ENCODE measurements at places on chromosomes 4 and X.

DNA sequence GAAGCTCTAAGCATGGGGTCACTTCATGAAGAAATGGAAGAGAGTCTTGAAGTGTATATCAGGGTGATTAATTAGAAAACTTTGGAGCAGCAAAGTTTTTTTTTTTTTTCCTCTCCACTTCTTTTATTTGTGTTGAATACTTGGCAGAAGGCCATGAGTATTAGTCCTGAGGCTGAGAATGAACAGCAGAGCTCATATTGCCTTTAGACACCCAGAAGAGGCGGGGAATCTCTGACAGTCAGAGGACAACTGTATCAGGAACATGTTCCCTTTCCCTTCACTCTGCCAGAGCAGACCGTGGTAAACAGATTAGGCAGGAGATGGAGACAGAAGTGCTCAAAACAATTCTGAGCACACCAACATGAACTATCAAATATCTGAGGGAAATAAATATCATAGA, 300.9 kb downstream of the FAM47A start:
- DNase-seq, result no peak

- DNase-seq, result no peak
These were observed at the start of gene SNCA for GRCh38 chr4:89836897-89837384. SNCA (minus strand) TSS chr4:89837161; CDS start chr4:89835667, 1,494 bp downstream.

DNA sequence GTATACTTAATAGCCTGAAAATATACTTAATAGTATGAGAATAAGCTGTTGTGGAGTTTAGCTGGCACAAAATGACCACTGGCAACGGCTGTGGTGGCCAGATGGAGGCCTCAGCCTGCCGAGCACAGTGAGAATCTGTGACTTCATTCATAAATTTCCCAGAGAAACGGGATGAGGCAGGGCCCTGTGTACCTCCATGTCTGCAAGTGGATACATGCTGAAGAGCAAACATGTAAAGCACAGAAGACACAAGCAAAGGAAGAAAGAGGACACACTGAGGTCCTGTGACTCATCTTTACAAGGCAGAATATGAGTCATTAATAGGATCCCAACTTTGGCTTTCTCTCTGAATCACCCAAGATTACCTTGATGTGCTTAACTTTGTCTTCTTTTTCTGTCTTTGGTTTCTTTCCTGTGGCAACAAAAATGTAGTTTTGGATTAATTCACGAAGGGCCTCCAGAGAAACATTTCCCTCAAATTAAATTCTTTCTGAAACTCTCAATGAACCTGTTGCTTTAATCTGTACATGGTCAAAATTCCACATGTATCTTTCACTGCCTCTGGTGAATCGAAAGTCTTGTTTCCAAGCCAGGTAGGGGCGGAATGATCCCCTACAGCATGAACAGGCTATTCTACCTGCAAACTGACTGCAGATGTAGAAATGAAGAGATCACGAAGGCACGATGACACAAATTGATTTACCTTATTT, 56.4 kb downstream of the IRF2 start:
- peak; percentile 64 for DNase-seq

DNA sequence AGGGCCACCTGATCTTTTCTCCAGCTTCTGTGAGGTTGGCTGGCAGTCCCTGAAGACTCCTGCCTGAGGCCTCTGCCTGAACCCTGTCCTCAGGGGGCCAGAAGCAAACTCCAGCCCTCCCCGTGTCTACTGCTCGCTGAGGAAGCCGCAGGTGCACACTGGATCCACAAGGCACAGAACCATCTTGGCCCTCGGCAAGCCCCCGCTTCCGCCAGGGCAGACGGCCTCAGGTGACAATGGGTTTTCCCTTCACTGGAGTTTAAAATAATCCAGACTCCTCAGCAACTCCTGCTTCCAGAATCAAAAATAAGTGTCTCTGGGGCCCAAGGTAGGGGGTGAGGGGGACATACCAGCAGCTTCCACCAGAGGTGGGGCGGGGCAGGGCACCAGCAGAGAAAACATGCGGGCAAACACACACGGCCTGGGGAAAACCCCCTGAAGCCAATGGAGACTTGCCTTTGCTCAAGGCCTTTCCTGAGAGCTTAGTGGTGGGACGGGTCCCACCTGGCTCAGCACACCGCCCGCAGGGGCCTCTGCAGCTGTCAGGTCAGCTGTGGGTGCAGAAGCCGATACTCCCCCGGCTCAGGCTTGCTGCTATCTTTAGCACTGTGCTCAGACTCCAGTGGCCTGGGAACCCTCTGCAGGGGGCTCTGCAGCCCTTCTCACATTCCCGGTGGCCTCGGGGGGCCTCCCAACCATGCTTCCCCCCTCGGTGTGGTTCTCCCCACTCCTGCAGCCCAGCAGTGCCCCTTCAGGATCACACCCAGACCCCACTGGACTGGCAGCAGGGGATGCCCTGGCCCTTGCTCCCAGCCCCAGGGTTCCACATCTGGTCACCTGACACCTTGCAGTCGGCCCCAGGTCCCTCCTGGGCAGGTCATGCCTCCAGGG, 1.9 kb downstream of the MYL5 start:
- no peak for DNase-seq

- DNase-seq, result peak; percentile 57
These were observed 475.7 kb upstream of the SLIT2 start for GRCh38 chr4:19776021-19776459.

GRCh38 chr4:22780797-22781196, 88.1 kb downstream of the GBA3 start:
- no peak for DNase-seq

GRCh38 chr4:61293707-61294400, 93.7 kb downstream of the ADGRL3 start:
- DNase-seq, result no peak

DNA sequence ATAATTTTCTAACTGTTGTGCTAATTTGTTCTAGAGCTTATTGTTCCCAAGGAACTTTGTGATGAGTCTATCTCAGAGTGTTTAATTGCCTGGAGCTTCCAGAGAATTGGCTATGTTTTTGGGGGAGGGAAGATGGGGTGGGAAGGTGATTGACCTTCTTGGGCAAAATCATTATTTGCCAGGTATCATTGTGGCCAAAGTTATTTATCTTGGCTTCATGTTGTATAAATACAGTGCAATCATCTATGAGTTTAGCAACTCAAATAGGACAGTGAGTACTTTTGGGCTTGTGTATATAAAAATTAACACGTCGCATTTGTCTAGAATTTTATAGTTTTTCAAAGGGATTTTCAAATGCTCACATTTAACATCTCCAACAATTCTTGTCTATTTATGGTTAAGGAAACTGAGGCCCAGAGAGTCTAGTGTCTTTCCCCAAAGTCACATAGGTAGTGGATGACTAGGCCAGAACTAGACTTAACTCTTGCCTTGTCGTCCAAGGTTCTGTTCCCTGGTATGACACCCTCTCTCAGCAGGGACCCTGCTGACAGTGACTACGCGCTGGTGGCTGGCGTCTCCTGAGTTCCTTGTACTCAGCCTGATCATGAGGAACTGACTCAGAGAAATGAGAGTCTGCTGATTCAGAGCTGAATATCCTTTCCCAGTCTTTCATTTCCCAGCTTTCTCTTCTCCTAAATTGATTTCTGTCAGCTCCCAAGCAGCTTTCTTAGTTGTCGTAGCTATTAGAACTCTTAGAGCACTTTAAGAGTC, 27.7 kb downstream of the FNIP2 start:
- peak; percentile 72 for DNase-seq

GRCh38 chr4:113576947-113577678, 184.4 kb downstream of the CAMK2D start:
- no peak for DNase-seq

DNA sequence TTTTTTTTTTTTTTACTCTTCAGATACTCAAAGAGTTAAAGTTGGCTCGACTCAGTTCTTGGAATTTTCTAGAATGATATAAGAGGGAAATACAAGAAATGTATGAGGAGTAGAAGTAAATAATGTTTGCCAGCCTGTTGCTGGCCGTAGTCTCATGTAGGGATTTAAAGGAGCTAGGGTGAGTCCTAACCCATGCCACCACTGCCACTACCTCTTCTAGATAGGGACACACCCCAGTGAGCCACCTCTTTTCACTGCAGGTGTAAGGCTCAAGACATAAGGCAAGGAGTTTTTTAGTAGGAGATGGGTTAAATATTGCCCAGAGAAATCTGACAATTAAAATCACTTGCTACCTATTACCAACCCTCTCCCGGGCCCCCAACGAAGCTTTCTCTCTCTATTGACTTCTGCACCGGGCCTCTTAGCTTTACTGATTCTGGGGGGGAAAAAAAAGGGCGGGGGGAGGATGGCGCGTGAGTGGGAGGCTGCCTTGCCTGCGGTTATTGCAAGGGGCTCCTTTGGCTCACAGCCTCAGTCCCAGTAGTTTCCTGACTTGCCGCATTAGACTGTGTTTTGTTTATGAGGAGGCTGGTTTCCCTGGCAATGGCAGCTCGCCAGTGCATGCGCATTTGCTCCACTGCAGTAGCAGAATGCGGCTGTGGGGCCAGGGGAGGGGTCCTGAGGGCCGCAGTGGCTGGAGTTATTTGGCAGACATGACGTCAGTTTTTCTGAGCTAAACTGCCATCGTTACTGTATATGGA, 3.0 kb downstream of the LINC00632 start:
- DNase-seq, result no peak

GRCh38 chr4:133921280-133922195, 280.1 kb downstream of the PABPC4L start:
- peak; percentile 1 for DNase-seq

GRCh38 chrX:48992341-48992740, 9.7 kb downstream of the GRIPAP1 start:
- no peak for DNase-seq

DNA sequence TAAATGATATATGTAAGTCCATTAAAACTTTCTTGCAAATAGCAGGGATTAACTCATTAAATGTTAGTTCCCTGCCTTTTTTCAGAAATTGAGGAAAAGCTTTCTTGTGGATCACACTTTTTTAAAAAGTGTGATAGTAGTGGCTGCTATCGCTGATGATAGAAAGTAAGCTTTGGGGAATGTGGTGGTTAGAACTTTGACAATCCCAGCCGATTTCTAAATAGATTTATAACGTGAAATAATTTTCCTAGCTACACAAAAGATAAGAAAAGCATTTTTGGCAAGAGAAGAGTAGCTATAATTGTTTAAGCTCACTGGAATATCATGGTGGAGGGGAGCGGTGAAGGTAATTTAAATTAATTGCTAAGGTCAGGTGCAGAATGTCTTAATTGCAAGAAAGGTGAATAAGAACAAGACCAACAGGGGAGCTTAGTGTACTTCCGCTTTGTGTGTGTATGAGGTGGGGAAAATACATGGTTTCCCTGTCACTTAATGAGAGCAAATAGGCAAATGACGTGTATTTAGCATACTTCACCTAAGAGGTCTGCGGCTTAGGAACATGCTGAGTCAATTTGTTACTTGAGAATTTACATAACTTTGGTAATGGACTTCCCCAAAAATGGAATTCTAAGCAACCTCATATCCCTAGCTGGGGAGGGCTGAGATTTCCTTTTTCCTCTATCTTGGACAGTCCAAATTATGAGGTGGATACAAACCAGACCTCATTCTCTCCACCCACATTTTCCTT, 11.7 kb upstream of the IL21 start:
- no peak for DNase-seq

- DNase-seq, result no peak
These were observed 17.0 kb downstream of the NELFA start for GRCh38 chr4:1991596-1992434.

DNA sequence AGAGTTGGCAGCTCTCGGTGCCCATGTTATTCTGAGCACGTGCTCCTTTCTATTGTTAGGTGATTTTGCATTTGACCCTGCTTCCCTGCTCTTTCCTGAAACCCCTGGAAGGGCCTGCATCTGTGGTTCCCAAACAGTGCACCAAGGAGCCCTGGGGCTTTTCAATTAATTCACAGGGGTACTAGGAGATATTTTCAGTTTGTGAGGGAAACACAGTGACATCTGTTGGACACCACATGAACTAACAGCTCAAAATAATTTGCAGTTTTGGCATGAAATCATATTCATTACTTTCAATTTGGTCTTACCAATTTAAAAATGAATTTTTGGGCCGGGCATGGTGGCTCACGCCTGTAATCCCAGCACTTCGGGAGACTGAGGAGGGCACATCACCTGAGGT, 156.6 kb downstream of the GATB start:
- DNase-seq, result peak; percentile 13

- no peak for DNase-seq
These were observed 160.7 kb downstream of the MID1IP1 start for GRCh38 chrX:38961936-38962335.

GRCh38 chr4:108261026-108261425, 92.3 kb upstream of the LEF1 start:
- DNase-seq, result no peak

GRCh38 chr4:211033-211511, 86.8 kb downstream of the ZNF718 start:
- DNase-seq, result no peak

GRCh38 chrX:50002067-50002714, 79.8 kb downstream of the CLCN5 start:
- DNase-seq, result no peak

DNA sequence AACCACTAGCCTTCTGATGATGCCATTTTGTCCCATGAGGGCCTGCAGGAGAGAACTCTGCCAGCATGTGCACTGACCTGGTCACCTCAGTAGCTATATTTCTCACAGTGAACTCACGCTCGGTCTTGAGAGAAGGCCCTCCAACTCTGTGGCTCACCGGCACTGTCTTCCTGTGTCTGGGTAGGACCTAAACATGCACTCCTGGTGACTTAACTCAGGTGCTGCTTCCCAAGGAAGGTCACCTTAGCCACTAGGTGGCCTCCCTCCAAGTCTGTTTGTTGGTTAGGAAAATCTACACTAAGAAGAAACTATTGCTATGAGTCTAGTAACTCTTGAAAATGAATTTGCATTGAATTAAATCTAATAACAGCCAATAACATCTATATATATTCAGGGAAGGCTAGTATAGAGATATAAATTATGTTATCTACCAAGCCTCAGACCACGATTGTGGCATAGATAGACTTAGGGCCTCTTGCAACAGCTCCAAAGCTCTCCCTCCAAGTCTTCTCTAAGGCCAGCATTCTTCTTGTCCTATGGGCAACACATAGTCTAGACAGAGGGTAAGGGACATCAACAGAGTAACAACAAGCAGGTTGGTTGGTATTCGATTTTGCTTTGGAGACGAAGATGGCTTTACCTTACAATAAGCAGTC, 24.7 kb downstream of the TLR10 start:
- no peak for DNase-seq

- DNase-seq, result no peak
These were observed 173.7 kb upstream of the GALNTL6 start for GRCh38 chr4:171639540-171639939.

GRCh38 chr4:100935090-100935489, 412.2 kb downstream of the PPP3CA start:
- DNase-seq, result no peak

GRCh38 chrX:69362354-69362753, 141.8 kb upstream of the NALF2 start:
- no peak for DNase-seq

DNA sequence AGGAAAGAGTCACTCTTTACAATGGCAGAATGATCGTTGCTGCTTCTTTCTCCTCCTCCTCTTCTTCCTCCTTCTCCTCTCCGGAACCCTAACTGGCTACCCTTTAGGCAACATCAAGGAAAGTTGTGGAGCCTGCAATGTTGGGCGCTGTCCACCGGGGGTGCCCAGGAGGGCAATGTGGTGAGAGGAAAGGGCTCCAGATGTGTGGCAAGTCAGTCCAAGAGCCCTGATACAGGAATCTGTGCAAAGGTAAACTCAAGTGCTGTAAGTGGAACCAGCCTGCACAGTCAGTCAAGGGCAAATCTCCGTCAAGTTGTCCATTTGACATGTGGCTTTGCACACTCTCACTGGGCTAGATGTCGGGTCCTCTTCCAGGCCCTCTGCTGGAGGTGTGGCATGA, 2.8 kb downstream of the RTL5 start:
- DNase-seq, result no peak

Data from stromal cell of bone marrow (primary cell).